ENCODE measurements at places on chromosomes 12 and 14. TPM values are rescaled to one million over a fixed set of nuclear protein-coding genes. Genes with fewer than 3 reads are reported as not detected.

- H3K27ac ChIP-seq: no peak overlapping the region
- H3K36me3 ChIP-seq: no peaks in the 10 kb centered on the region
- no peak for DNase-seq
These were observed 10.5 kb downstream of the MMP14 start for GRCh38 chr14:22846811-22847307.

DNA sequence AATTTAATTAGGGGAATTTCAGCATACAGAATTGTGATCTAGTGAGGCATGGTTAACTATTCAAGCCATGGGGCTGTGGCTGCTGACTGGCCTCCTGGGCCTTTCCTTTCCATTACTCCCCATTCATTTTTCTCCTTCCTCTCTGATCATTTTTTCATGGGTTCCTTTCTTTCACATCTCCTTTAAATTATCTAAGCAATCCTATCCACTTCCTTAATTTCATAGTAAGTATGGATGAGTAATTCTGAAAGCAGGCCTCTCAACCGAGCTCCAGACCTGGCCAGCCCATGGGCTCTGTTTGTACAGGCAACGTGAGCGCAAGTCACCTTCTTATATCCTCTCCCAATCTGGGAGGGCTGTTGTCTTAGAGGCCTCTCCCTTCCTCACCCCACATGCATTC lies 13.4 kb downstream of the CKAP4 start:
- no peaks in the 10 kb centered on the region for H3K36me3 ChIP-seq
- H3K4me1 ChIP-seq: no peaks in the 10 kb centered on the region
- H3K4me3 ChIP-seq: no peak overlapping the region

- H3K36me3 ChIP-seq: no peaks in the 10 kb centered on the region
- no peak overlapping the region for H3K4me3 ChIP-seq
- DNase-seq: no peak
- no peak overlapping the region for H3K27ac ChIP-seq
- no peaks in the 10 kb centered on the region for H3K27me3 ChIP-seq
These were observed 103.6 kb downstream of the ADGRD1 start for GRCh38 chr12:131057211-131057721.

GRCh38 chr14:31934767-31935266 lies 142.3 kb upstream of the ARHGAP5 start:
- H3K4me1 ChIP-seq: no peaks in the 10 kb centered on the region
- H3K27ac ChIP-seq: no peak overlapping the region
- no peaks in the 10 kb centered on the region for H3K36me3 ChIP-seq
- no peaks in the 10 kb centered on the region for H3K27me3 ChIP-seq
- H3K4me3 ChIP-seq: no peak overlapping the region

DNA sequence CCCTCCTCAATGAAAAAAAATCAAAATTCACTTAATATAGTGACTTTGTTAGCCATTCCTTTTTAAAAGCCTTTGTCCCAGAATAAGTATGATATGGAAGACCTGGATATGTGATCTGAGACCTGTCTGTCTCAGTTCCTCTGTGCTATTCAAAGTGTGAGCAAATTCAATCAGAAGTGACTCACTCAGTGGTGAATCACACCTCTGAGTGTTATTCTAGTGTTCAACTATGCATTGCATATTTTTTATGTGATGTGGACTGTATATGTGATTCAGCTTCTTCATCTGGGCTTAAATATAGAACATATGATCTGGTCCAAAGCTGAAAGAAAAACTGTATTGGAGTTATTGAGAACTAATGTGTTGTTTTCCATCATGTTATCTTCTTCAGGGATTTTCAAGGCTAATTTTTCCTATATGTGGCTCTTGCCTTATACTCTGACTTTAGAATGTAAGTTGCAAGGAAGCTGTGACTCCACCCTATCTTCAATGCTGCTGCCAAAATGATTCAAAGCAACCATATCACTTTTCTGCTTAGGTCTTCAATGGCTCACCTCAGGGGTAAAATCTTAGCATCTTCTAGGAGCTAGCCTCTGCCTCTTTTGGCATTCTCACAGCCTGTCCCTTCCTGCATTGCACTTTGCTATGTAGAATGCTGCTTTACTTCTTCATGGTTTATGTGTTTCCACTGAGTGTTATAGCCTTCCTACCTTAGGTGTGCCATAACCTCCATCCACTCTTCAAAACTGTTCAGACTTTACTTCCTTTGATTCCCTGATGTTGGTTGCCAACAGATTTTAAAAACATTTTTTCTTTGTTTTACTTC lies 169.8 kb downstream of the OTOGL start:
- no peaks in the 10 kb centered on the region for H3K27me3 ChIP-seq
- H3K36me3 ChIP-seq: no peaks in the 10 kb centered on the region
- no peak for DNase-seq
- no peaks in the 10 kb centered on the region for H3K4me1 ChIP-seq
- H3K4me3 ChIP-seq: no peak overlapping the region

GRCh38 chr14:91349481-91350074 lies 68.0 kb downstream of the CCDC88C start:
- peak overlapping the region; percentile 41 for H3K27ac ChIP-seq
- H3K27me3 ChIP-seq: no peaks in the 10 kb centered on the region
- H3K4me3 ChIP-seq: no peak overlapping the region
- H3K36me3 ChIP-seq: peaks cover 16% of the 10 kb centered on the region
- DNase-seq: peak; percentile 80

DNA sequence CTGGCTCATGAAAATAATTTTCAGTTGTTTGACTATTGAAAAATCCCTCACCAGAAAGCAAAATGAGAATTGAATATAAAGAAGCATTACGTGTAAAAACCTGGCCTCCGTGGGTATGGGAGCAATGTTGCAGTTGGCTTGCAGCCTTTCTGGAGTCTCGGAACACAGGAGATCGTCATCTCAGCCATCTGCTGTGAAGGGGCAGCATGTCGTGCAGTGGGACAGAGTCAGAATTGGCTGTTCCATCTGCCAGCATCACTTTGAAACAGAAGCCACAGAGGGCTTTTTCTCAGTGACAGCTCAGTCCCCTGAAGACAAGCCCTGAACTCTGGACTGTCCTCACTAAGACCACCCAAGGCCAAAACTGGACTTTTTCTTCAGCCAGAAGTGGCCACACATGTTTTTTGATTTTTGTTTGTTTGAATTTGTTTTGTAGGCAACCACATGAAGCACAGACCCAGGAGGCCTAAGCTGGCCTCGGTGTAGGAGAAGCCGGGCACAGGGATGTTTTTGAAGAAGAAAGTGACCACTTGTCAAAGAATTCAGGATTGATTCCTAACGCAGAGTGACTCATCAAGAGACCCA lies 170.8 kb upstream of the DYRK2 start:
- H3K4me1 ChIP-seq: peaks cover 10% of the 10 kb centered on the region
- no peaks in the 10 kb centered on the region for H3K36me3 ChIP-seq
- no peaks in the 10 kb centered on the region for H3K27me3 ChIP-seq
- DNase-seq: no peak

DNA sequence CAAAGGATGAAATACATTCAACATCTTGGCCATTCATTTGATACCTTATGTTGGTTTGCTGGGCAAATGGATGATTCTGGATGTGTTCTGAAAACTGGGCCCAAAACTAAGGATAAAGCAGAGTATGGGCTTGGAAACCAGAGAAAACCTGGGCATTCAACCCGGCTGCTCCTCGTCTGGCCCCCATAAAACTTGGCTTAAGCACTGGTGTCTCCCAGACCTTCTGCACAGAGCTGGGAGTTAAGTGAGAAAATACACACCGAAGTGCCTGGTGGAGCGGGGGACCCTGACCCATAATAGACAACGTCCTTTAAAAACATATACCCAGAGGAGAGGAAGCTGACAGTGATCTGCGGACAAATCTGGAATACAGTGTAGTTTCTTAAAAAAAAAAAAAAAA lies 112.5 kb downstream of the FOXN3 start:
- H3K27me3 ChIP-seq: no peaks in the 10 kb centered on the region
- no peak for DNase-seq
- H3K4me1 ChIP-seq: peaks cover 16% of the 10 kb centered on the region

DNA sequence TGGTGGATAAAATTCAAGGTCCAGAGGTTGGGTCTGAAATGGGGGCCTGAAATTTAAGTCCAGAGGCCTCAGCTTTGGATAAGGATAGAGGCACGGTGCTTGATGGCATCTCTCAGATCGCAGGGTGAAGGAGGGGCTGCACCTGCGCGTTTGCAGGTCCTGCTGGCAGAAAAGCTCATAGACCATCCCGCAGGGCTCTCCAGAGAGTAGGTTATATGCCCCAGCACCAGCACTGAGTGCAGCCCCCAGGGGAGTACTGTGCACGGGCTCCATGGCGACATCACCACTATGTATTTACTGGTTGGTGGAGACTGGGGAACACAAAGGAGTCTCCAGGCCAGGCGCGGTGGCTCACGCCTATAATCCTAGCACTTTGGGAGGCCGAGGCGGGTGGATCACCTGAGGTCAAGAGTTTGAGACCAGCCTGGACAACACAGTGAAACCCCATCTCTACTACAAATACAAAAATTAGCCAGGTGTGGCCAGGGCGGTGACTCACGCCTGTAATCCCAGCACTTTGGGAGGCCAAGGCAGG lies 4.3 kb upstream of the CD63 start:
- H3K27ac ChIP-seq: no peak overlapping the region
- H3K4me3 ChIP-seq: no peak overlapping the region
- no peaks in the 10 kb centered on the region for H3K27me3 ChIP-seq
- peaks cover 25% of the 10 kb centered on the region for H3K4me1 ChIP-seq
- no peaks in the 10 kb centered on the region for H3K36me3 ChIP-seq

DNA sequence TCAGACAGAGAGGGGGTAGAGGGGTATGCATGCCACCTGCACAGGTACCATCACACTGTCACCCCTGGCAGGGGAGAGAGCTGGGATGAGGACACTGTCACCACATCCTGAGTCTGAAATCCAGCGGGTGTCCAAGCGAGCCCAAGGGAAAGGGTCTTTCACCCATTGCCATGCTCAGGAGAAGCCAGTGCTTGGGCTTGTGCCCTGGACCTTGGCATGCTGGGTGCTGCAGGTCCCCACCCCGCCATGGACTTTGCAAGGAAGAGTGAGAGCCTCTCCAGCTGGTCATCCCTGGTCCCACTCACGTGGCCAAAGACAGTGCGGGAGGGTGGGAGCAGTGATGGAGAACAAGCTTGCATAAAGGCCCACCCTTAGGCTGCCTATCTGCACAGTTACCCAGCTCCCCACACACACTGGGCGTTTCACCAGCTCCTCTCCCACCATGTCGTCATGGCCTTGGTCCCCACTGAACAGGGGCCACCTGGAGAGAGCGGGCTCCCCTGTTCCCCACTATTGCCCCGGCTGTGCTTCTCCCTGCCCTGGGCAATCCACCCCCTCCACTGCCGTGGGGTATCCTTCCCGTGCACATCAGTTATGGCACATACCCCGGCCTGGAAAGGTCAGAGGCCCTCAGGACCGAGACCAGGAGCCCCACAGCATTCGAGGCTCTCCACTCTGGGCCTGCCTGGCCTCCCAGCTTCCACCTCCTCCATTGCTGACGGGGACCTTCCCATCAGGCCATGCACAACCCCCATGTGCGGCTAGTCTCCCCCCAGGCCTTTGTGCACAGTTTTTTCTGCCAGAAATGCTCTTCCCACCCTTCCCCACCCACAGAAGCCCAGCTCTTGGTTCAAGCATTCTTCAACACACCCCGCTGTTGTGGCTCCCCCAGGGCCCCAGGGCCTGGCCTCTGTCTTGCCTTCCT lies 58.6 kb upstream of the BCL11B start:
- H3K4me3 ChIP-seq: no peak overlapping the region
- no peaks in the 10 kb centered on the region for H3K27me3 ChIP-seq
- no peak for DNase-seq
- H3K27ac ChIP-seq: no peak overlapping the region

GRCh38 chr14:23551266-23552028 lies at the start of gene ZFHX2:
Gene ZFHX2, minus strand, starts transcription at chr14:23551765. Its CDS starts 16,440 bp downstream, at chr14:23535325.
- peaks cover 5% of the 10 kb centered on the region for H3K27me3 ChIP-seq
- no peaks in the 10 kb centered on the region for H3K36me3 ChIP-seq
- peak; percentile 53 for DNase-seq
- peak within 1 kb of the TSS; percentile 72 for H3K4me3 ChIP-seq
- H3K27ac ChIP-seq: peak within 1 kb of the TSS; percentile 12
- H3K4me1 ChIP-seq: peaks cover 22% of the 10 kb centered on the region

DNA sequence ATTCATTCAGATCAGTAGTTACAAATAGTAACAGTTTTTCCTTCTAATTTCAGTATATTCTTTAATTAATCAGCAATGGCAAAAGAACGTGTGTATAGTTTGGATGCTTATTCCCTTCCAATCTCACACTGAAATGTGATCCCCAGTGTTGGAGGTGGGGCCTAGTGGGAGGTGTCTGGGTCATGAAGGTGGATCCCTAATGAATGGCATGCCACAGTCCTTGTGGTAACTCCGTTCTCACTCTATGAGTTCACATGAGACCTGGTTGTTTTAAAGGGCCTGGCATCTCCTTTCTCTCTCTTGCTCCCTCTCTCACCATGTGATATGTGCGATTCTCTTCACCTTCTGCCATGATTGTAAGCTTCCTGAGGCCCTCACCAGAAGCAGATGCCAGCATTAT lies 18.9 kb upstream of the SYNDIG1L start:
- no peaks in the 10 kb centered on the region for H3K36me3 ChIP-seq
- no peaks in the 10 kb centered on the region for H3K4me1 ChIP-seq
- H3K4me3 ChIP-seq: no peak overlapping the region
- DNase-seq: no peak
- H3K27ac ChIP-seq: no peak overlapping the region

- no peak for DNase-seq
- no peak overlapping the region for H3K27ac ChIP-seq
- H3K4me3 ChIP-seq: no peak overlapping the region
These were observed 11.4 kb downstream of the APAF1 start for GRCh38 chr12:98656289-98657101.

GRCh38 chr14:22524115-22524783 lies 64.8 kb downstream of the DAD1 start:
- peak overlapping the region; percentile 3 for H3K27ac ChIP-seq
- no peaks in the 10 kb centered on the region for H3K27me3 ChIP-seq
- no peak for DNase-seq
- peaks cover 26% of the 10 kb centered on the region for H3K36me3 ChIP-seq
- peak overlapping the region; percentile 69 for H3K4me3 ChIP-seq
- H3K4me1 ChIP-seq: peaks cover 95% of the 10 kb centered on the region

- H3K4me3 ChIP-seq: no peak overlapping the region
- no peaks in the 10 kb centered on the region for H3K27me3 ChIP-seq
- no peaks in the 10 kb centered on the region for H3K4me1 ChIP-seq
- H3K36me3 ChIP-seq: no peaks in the 10 kb centered on the region
- no peak for DNase-seq
These were observed 46.8 kb upstream of the CISTR start for GRCh38 chr12:53798575-53798974.

ESPL1 gene
- not detected for polyA plus RNA-seq

C14orf180 gene
- polyA plus RNA-seq: not detected

RERG gene
- not detected for polyA plus RNA-seq

OR6C65 gene
- polyA plus RNA-seq: not detected

CELA1 gene
- 0.71 TPM for polyA plus RNA-seq

RD3L gene
- polyA plus RNA-seq: not detected

NKX2-1 gene
- not detected for polyA plus RNA-seq

All from CD8-positive, alpha-beta memory T cell (primary cell).